Kasumi-1 (cell line): ENCODE measurements at places on chromosomes 1 and 21.
A peak's percentile ranks its signal among the peaks of the same experiment; 100 is the strongest.

DNA sequence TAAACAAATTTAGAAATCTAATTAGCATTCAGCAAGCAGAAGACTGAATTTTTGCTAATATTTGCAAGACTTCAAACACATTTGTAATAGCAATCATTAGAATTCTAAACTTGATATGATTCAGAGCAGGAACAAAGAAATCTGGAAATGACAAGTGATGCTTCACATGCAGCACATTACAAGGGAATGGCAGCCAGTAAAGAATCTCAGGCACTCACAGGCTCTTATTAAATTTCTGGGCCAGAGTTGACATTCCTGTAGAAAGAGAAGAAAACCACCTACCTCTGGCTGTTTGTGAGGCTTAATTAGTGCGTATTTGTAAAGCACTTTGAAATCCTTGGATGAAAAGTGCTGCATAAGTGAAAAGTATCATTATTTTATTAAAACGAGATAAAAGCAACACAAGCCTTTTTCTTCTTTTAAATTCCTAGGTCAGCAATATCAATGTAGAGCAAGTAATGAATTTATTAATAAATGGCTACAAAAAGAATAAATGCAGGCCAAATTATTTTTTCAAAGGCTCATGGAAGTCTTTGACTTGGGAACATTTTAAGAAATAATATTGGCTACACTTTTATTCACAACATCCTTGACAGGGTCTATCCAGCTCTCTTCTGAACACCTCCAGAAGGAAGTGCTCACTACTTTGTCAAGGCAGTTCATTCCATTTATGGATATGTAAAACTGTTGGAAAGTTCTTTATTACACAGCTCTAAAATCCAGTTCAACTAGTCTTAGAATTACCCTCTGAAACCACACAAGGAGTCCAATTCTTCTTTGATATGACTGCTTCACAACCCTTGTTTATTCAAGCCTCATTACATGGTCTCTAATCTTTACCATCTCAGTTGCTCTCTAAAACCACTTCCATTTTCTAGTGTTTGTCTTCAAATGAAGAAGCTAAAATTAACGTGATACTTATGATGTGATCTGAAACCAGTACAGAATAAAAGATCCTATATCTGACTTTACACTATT is 32.1 kb upstream of the SCYL3 start:
- DNase-seq: no peak

DNA sequence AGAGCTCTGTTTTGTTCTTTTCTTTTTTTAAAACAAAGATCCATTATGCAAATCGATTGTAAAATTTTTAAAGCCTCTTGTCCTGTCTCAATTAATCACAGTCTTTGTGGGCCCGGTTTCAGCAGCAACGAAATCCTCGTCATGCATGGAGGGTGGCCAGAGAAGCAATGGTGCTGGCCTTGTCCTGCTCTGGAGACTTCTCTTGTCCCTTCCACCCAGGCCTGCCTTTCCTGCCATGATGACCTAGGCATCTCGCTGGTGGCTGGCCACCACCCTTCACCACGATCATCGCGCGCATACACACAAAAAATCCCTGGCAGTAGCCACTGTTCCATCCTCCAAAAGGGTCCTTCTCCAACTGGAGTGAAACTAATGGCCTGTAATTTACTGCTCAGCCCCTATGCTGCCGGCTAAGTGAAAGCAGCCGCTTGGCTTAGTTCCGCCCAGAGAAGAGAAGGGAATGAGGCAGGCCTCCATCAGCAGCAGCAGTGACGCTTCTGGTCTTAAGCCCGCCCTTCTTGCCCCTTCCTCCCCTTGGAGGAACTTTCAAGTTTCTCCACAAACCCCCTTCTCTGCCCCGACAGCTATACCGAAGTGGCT is 309.5 kb downstream of the NPHP4 start:
- no peak for DNase-seq

GRCh38 chr1:33433509-33434362 is 2.8 kb upstream of the PHC2 start:
- DNase-seq: peak; percentile 95

DNA sequence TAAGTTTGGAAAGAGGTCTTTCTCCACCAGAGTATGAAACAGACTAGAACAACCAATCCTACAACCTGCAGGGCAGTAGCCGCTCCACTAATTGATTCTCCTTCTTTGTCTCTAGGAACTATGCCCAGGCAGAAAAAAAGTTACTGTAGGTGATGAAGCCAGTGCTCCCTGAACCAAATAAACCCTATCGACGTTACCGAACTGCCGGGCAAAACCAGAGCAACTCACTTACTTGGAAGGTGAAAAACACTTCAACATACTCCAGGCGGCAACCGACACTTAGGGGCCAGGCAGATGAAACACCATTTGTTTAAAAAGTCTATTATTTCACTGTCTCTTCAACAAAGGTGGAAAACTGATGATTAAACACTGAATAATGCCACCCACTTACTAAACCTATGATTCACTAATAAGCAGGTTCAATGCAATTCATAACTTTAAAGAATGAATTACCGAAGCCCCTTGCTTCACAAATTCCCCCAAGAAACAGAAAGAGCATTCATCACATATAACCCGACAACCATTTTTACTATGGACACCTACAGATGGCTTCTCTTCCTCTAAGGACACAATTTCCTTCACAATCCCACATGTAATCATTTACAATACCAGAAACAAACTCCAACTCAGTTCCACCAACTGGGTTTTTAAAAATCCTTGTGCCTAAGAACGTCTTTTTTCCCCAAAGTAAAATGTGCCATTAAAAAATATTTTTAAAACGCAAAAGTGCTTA is 1.6 kb downstream of the NRIP1 start:
- DNase-seq: peak; percentile 44

DNA sequence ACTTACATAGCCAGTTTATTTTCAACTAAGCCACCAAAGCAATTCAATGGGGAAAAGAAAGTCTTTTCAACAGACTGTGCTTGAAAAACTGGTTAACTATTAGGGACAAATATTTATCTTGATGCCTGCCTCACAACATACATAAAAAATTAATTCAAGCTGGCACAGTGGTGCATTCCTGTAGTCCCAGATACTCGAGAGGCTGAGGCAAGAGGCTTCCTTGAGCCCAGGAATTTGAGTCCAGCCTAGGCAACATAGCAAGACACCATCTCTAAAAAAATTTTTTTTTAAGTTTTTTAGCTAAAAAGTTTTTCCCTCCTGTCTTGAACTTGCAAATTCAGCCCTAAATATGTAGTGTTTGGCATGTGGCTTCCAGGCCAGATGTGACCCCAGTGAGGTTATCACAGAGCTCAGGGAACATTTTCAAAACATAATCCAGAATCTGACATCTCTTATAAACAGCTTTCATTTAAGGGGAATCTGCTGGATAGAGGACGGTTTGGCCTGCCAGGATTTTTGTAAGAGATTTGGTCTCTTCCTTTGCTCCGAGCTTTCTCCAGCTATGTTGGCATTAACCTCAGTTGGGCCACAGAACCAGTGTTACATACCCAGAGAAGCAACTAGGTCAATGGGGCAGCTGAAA is 46.4 kb downstream of the COL6A1 start:
- DNase-seq: no peak

DNA sequence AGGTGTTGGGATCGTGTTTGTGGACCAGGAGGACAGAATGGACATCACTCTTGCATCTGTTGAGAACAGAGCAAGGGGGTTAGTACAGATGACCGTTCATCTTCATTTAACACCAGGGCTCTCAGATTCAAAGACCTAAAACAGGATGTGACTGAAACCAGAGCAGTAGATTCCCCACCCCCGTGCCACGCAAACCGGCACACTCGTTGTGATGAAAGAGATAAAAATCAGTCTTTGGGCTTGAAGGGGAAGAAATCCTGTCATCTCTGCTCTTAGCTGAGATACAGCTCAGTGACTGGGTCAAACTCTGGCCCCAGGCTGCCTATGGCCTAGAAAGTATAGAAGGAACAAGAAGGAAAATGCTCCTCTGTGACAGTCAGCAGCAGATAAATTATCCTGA is 146.2 kb upstream of the KRTAP19-8 start:
- no peak for DNase-seq

DNA sequence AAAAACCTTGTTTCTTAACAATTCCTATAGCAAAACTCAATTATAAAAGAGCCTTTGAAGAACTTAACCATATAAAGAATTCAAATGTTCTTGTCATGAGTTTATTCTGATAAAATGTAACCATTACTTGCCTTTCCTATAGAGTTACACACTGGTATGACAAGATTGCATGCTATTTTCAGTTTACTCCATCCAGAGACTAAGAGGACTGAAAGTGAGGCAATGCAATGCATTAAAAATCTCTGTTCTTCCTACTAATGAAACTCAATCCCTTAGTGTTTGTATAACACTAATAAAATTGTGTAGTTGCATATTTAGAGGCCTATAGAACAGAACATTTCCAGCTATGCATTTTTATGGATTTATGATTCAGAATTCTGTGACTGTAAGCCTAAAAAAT is 88.1 kb downstream of the COP1 start:
- no peak for DNase-seq

DNA sequence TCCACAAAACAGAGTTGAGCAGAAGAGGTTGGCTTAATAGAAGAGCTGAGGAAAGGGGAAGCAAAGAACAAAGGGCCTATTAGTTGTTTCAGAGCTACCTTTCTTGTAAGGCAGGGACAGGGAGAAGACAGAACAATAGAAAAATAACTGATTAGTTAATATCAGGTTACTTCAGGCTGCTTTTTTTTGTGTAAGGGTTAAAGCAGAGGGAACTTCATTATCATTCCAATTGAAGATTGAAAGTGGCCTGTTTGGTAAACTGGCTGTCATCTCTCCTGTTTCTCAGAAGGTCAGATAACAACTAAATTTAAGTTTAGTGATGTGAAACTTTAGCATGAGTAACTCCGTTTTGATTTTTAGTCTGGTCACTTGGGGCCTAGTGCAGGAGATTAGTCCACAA is 22.3 kb downstream of the CDC42 start:
- DNase-seq: peak; percentile 34

GRCh38 chr1:22064751-22065402 is 12.4 kb downstream of the CDC42 start:
- no peak for DNase-seq

DNA sequence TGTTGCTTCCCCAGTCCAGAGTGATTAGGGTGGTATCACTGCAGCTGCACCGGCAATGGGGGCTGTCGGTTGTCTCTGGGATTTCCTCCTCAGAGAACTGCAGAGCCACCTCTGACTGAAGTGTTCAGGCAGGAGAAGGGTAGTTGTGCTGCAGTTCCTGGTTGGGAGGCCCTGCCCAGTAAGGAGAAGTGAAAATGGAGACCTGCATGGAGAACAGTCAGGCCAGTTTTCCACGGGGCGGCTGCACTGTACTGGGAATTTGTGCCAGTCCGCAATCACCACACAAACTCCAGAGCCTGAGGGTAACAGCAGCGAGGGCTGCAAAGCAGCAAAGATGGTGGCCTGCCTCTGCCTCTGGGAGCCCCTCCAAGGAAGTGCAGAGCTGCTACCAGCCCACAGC is 58.1 kb upstream of the CCDC190 start:
- no peak for DNase-seq

DNA sequence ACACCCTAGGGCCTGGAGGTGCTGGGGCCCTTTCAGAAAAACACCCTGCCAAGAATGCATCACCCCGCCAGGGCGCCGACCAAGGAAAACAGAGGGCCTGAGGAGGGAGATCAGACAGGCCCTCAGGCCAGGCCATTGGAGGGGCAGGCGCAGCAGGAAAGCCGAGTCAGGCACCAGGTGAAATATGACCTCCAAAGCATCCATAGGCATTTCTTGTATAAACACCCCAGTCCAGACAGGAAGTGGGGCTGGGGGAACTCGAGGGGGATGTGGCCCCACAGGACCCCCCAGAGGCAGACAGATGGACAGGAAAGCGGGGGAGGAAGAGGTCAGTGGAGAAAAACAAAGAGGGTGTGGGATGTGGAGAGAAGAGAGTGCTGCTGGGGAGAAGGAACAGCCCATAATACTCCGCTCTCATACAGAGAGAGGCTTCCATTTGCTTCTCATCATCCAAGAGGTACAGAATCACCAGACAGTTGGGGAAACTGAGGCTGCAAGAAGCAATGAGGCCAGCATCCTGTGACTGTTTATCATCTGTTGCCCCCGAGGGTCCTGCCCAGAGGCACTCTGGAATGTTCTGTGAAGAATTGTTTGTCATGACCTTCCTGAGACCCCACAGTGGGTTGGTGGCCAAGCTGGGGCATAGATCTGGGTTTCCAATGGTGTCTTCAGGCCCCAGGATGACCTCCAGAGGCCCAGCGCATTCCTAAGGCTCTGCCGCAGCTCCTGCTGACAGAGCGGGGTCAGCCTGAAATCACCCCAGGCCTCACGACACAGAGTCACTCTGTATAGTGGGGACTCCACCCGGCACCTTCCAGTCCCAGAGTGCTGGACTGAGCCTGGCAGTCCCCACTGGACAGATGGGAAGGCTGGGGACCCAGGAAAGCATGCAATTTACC is 18.0 kb downstream of the TRIM62 start:
- no peak for DNase-seq

- DNase-seq: no peak
Measured at GRCh38 chr1:56045062-56045461, 534.3 kb downstream of the PLPP3 start.

GRCh38 chr1:201730611-201731010 is 98.3 kb upstream of the IPO9 start:
- no peak for DNase-seq

DNA sequence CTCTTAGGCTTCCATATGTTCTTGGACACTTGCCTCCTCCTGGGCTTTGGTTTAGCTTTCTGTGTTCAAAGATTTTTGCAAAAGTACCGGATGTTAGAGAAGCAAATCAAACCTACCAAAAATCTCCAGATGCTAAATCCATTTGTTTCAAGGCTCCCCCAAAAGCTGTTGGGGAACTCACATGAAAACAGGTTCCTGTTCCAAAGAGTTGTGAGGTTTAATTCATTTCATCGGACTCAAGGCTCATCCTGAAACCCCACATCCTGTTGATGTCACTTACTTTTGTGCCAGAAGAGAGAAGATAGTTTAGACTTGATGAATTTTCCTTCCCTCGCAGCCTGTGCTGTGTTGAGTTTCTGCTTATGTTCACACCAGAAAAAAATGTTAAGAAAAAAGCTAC is 41.7 kb upstream of the RXRG start:
- no peak for DNase-seq

GRCh38 chr1:63882048-63882704 is 108.4 kb downstream of the ROR1 start:
- DNase-seq: no peak

- no peak for DNase-seq
Measured at GRCh38 chr1:3352299-3352951, 102.0 kb upstream of the ARHGEF16 start.

- DNase-seq: peak; percentile 67
Measured at GRCh38 chr1:89540406-89540970, 15.9 kb downstream of the LRRC8B start.

DNA sequence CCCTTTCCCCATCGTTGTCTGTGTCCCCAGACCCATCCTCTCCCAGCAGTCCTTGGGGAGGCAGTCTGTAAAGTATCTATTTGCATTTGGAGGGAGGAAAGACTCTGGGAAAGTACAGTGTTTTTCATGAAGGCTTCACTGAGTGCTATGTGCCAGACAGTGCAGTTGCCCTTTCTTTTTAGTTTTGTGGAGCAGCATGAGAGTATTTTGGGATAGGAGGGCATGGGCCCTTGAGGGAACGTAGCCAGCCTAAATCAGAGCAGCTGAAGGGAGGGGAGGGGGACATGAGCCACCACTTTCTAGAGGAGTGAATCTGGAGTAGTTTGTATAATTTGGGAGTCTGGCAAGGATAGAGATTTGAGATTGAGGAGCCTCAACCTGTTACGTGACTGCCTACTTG is 404.0 kb upstream of the KAZN start:
- DNase-seq: no peak
